ENCODE measurements at places on chromosomes 6 and 20. TPM values are rescaled to one million over a fixed set of nuclear protein-coding genes. Genes with fewer than 3 reads are reported as not detected.

- H3K4me1 ChIP-seq, result peaks cover 26% of the 10 kb centered on the region
- no peak overlapping the region for H3K27ac ChIP-seq
- H3K27me3 ChIP-seq, result no peaks in the 10 kb centered on the region
- H3K4me3 ChIP-seq, result no peak overlapping the region
Measured at GRCh38 chr6:21750575-21750974, 157.0 kb downstream of the SOX4 start.

DNA sequence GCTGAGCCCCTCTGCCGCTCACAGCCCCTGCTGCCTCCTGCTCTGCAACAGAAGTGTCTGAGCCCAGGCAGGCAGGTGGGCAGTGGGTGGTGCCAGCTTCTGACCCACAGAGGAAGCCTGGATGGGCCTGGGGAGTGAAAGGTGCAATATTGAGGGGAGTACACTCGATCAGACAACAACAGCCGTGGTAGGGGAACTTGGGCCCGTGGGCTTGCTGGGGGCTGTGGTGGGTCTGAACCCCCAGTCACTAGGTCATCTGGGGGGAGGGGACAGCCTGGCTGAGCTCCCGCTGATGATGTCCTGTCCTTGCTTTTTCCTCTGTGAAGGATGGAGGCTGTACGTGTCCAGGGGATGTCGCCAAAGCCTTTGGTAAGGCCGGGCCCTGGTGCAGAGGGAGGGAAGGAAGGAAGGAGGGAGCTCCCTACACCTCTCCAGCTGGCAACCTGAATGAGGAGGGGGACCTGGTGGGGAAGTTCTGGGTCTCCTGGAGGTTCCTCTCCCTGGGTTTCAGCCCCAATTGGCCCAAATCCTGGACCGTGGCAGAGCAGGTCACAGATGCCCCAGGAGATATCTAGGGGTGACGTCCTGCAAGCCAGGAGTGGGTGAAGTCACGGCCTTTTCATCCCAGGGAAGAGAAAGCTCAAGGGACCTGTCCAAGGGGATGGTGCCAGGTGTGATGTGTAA, 47.2 kb downstream of the GMPR start:
- H3K27me3 ChIP-seq, result no peaks in the 10 kb centered on the region
- no peaks in the 10 kb centered on the region for H3K36me3 ChIP-seq
- H3K4me1 ChIP-seq, result no peaks in the 10 kb centered on the region
- no peak for DNase-seq
- no peak overlapping the region for H3K27ac ChIP-seq

GRCh38 chr6:72406517-72406916, 215.3 kb upstream of the KCNQ5 start:
- no peaks in the 10 kb centered on the region for H3K36me3 ChIP-seq
- H3K4me1 ChIP-seq, result no peaks in the 10 kb centered on the region
- DNase-seq, result no peak
- H3K27ac ChIP-seq, result no peak overlapping the region
- H3K27me3 ChIP-seq, result no peaks in the 10 kb centered on the region
- no peak overlapping the region for H3K4me3 ChIP-seq

DNA sequence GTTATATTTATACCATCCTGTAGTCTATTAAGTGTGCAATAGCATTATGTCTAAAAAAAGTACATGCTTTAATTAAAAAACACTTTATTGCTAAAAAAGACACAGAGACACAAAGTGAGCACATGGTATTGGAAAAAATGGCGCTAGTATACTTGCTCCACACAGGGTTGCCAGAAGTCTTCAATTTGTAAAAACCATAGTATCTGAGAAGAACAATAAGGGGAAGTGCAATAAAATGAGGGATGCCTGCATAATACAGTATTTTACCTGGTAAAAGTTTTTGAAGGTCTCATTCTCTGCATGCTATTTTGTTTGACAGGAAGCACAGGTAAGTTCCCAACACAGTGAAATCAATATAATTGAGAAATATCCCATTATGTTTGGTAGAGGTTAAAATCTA, 1.6 kb downstream of the NOX3 start:
- H3K27ac ChIP-seq, result no peak overlapping the region
- H3K4me3 ChIP-seq, result no peak overlapping the region
- no peaks in the 10 kb centered on the region for H3K27me3 ChIP-seq

GRCh38 chr6:76612954-76613353, 540.5 kb upstream of the IMPG1 start:
- H3K4me3 ChIP-seq, result no peak overlapping the region
- H3K36me3 ChIP-seq, result no peaks in the 10 kb centered on the region
- H3K27ac ChIP-seq, result no peak overlapping the region
- H3K4me1 ChIP-seq, result no peaks in the 10 kb centered on the region
- no peak for DNase-seq
- no peaks in the 10 kb centered on the region for H3K27me3 ChIP-seq

DNA sequence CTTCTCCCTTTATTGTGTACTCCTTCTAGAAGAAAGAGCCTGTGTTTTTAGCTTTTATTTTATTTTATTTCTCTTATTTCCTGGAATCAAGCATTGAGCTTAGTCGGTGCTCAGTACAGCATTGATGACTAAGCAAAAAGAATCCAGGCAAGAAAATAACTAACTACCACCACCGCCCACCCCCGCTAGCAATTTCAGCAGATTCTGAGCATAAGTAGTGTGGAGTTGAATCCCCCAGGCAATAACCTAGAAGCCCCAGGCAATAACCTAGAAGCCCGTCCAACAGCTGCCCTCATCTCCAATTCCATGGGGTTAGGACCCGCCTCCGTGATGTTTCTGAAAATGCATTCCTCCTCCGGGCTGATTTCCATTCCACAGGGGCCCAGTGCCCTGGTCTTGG, 258.0 kb upstream of the TAB2 start:
- H3K4me3 ChIP-seq, result no peak overlapping the region
- no peaks in the 10 kb centered on the region for H3K27me3 ChIP-seq
- H3K4me1 ChIP-seq, result peaks cover 10% of the 10 kb centered on the region
- no peak overlapping the region for H3K27ac ChIP-seq

DNA sequence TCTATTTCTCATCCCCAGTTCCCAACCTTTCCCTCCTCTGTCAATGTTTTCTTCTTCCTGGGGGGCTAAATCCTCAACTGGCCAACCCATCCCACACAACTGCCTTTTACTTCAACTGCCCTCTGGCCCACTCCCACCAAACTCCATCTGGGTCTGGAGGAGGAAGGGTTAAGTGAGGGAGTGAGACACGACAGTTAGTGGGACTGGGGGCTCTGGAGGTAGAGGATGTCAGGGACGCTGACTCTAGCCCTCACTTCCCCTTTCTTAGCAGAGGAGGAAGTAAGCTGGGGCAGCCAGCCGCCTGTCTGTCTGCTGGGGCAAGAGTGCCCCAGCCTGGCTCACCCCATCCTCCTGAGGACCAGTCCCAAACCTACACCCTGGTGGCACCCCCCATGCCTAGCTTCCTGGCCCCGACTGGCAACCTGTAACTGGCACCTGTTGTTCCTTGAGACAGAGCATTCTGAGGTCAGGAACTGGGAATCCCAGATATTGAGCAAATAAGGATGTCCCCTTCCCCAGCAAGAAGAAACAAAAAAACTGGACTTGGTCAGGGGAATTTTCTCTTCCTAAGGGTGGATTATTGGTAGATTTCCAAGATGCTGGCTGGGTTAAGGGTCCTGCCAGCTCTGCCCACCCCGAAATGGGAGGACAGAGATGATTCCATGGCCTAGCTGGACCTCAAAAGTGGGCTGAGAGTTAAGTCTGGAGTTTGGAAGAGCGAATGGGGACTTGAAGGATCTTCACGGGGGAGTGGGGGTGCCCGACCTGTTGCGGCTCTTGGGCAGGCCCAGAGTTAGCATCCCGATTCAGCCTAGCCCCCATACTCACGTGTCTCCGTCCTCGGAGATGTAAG, 971 bp downstream of the NFKBIE start:
- H3K4me3 ChIP-seq, result peak overlapping the region; percentile 71
- H3K27ac ChIP-seq, result peak overlapping the region; percentile 69
- 0 out of 2 replicates have a peak, but pooled peaks cover 2% of the 10 kb centered on the region for H3K27me3 ChIP-seq
- peaks cover 26% of the 10 kb centered on the region for H3K4me1 ChIP-seq
- no peak for DNase-seq
- peaks cover 1% of the 10 kb centered on the region for H3K36me3 ChIP-seq

GRCh38 chr6:160170018-160170680, 48.5 kb downstream of the SLC22A1 start:
- H3K36me3 ChIP-seq, result no peaks in the 10 kb centered on the region
- H3K27ac ChIP-seq, result no peak overlapping the region
- H3K27me3 ChIP-seq, result no peaks in the 10 kb centered on the region
- no peak overlapping the region for H3K4me3 ChIP-seq

GRCh38 chr6:119326291-119327005, 23.1 kb downstream of the MAN1A1 start:
- DNase-seq, result no peak
- H3K4me3 ChIP-seq, result no peak overlapping the region
- H3K4me1 ChIP-seq, result 0 out of 2 replicates have a peak, but pooled peaks cover 4% of the 10 kb centered on the region
- H3K36me3 ChIP-seq, result no peaks in the 10 kb centered on the region
- H3K27me3 ChIP-seq, result no peaks in the 10 kb centered on the region

DNA sequence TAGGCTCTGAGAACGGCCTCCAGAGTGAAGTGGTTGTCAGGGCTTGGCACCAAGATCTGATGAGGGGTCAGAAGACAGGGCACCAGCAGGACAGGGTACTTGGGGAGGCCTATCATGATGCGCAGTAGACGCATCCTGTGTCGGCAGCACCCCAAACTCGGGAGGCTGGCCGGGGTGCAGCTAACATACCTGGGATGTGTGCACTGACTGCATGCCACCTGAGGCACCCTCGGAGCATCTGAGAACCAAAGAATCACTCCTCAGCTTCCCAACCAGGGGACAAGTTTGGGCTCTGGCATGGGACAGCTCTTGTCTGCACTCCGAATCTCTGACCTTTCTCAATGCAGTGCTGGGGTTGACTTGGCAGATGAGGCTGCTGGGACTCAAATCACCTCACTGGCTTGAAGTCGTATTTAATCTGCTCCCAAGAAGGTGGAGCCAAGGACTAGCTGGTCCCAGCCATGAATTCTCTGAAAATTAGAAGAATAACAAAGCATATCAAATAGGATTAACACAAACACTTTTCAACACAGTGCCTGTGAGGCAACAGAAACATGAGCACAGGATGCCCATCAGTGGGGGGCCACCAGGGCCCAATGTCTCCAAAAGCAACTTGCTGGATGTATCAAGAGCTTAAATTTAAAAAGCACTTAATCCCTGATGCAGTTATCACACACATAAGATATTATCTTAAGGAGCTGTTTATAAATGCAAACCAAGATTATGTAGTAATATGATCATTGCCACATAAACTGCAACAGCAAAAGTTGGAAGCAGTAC, 348.8 kb downstream of the PREX1 start:
- 0 out of 2 replicates have a peak, but pooled peaks cover 1% of the 10 kb centered on the region for H3K27me3 ChIP-seq
- no peaks in the 10 kb centered on the region for H3K36me3 ChIP-seq
- H3K27ac ChIP-seq, result no peak overlapping the region
- no peak overlapping the region for H3K4me3 ChIP-seq
- no peak for DNase-seq

DNA sequence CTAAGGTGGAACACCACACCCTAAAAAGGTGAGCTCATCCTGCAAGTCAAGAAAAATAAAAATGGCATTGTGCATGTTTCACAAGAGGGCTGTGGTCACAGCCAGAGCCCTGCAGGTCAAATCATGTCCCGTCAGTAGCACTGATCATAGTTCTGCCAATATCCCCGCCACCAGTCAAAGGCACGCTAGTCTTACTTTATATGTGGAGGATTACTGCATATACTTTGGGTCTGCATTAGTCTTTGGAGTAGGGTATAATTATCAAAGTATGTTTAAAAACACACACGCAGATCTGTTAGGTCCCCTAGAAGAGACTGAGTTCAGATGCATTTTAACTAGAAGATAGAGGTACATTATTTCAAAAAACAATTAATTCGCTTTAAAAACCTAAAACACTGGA, 1.8 kb downstream of the PERP start:
- H3K4me3 ChIP-seq, result peak overlapping the region; percentile 98
- no peaks in the 10 kb centered on the region for H3K27me3 ChIP-seq
- H3K27ac ChIP-seq, result peak overlapping the region; percentile 90
- no peaks in the 10 kb centered on the region for H3K36me3 ChIP-seq

DNA sequence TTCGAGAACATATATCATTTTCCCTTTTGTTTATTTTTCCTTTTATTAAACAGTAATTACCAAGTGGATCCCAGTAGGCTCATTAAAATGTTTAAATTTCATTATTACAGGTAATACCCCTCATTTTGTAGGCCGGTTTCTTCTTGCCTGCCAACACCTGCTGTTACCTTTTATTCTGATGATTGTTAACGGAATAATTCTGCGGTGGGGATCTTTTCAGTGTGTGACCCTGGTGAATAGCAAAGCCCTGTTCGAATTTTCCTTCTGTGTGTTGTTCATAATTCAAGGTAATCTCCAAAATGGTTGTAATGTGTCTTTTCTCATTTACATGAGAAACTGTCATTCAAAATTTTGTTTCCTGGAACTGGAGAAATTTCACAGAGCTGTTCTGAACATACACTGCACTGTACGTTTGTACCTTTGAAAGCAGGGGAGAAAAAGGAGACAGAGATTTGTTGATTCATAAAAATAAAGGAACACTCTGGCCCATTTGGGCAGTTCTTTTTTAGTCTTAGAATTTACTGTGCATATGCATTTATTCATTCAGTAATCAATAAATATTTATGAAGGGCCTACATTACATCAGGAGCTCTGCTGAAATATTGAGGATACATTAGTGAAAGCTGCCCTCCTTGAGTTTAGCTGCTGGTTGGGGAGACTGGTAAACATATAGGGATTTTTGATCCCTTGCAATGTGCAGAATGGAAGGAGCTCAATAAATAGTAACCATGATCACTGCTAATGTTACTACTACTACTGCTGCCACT, 502.0 kb downstream of the QKI start:
- no peak for DNase-seq
- H3K27ac ChIP-seq, result no peak overlapping the region
- no peaks in the 10 kb centered on the region for H3K36me3 ChIP-seq
- H3K4me1 ChIP-seq, result peaks cover 13% of the 10 kb centered on the region
- H3K27me3 ChIP-seq, result no peaks in the 10 kb centered on the region

SLC22A7 gene
- total RNA-seq, result not detected

HSF2 gene
- 12.1 TPM for total RNA-seq

ZFP57 gene
- not detected for total RNA-seq

VAPB gene
- total RNA-seq, result 186 TPM

SYCP2L gene
- total RNA-seq, result 0.12 TPM

EDN3 gene
- total RNA-seq, result 41.8 TPM

TRIM10 gene
- 1.4 TPM for total RNA-seq

TCF21 gene
- total RNA-seq, result not detected

MATN4 gene
- not detected for total RNA-seq

EYA2 gene
- total RNA-seq, result 0.30 TPM

SLC24A3 gene
- 0.21 TPM for total RNA-seq

HLA-F gene
- 4.4 TPM for total RNA-seq

Data from Caco-2 (cell line).